NCI-H510A (cell line): ENCODE measurements at places on chromosomes 3 and 15.

DNA sequence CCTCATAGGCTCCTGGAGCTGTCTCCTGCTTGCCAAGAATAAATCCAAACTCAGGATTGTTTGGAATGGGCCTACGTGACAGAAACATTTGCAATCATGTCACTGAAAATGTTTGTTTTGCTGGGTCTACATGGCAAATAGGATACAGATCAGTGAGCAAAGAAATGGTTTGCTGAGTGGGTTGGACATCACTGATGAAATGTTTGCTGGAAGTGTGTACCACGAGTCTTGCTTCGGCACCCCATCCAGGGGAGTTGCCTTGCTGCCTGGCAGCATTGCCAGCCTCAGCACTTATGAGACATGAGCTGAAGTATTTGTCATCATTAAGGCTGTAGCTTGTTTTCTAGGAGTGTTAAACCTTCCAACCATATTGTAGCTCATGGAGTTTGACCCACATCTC, 213.3 kb upstream of the CFAP20DC start:
- DNase-seq, result no peak

- DNase-seq, result no peak
These were observed 13.1 kb downstream of the RASA2 start for GRCh38 chr3:141499965-141500364.

DNA sequence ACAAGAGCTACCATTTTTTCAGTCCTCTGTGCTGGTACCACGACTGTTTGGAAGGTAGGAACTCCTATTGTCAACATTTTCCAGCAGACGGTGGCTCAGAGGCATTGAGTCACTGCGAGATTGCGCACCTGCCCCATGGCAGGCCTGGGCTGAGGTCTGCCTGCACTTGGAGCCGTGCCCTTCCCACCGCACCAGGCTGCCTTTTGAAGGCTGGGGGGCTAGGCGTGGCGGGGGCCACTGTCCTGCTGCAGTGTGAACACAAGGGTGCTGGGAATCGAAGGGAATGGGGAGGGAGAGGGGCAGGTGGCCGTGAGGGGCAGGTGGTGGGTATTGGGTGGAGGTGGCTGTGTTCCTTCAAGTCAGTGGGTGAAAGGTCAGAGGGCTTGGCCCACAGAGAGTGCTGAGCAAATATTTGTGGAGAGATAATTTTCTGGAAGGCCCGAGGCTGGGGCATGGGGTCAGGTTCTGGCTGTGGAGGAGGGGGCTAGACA, 16.3 kb downstream of the SNX33 start:
- no peak for DNase-seq

DNA sequence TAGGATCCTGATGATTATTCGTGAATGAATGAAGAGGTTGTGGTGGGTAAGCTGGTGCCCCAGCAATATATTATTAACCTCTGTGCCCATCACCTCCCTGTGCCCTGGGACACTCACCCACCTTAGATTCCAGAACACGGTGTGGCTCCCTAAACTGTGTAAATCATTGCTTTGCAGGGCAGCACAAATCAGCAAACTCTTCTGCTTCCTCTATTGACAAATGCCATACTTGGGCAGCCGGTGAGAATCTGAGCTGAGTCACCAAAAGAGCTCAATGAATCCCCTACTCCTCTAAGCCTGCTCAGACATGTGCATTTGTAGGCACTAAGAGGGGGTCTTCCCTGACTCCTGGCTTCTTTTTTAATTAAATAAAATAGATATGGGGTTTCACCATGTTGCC, 15.7 kb downstream of the UQCC5 start:
- no peak for DNase-seq

- no peak for DNase-seq
These were observed 386.4 kb downstream of the ZBTB20 start for GRCh38 chr3:114760679-114761078.

GRCh38 chr3:115704661-115705338, 81.5 kb downstream of the GAP43 start:
- no peak for DNase-seq

GRCh38 chr15:62785881-62786828, 256.4 kb upstream of the TPM1 start:
- no peak for DNase-seq
